Foreskin fibroblast (primary cell): ENCODE measurements at places on chromosomes 11 and 22.

DNA sequence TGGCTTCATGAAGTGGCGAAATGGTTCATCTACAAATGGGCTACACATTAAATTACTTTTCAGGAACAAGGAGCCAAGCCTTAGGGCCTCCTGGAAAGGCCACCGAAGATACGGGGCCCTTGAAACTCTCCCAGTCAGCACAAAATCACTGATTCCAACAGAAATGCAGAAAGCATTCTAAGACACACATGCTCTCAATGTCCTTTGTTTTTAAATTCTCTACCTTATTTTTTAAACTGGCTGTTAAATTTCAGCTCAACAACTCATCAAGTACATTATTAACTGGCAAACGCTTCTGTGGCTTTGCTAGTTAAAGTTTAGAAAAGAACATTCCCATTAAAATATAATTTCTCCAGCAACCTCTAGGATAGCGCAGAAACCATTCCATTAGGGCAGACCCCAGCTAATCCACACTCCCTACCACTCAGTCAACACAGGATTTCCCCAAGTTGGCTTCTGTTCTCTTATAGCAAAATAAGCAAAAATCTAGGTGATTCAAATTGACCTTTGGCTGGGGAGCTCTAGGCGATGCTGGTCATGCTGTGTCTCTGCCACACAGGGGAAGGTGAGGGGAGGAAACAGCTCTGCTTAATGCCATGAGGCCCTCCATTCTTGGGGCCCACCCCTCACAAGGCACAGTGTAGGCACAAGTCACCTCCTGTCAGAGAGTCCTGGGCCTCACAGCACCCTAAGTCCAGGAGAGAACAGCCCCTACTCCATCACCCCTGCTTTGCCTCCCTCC, 47.1 kb downstream of the PLEKHA7 start:
- DNase-seq, result no peak

DNA sequence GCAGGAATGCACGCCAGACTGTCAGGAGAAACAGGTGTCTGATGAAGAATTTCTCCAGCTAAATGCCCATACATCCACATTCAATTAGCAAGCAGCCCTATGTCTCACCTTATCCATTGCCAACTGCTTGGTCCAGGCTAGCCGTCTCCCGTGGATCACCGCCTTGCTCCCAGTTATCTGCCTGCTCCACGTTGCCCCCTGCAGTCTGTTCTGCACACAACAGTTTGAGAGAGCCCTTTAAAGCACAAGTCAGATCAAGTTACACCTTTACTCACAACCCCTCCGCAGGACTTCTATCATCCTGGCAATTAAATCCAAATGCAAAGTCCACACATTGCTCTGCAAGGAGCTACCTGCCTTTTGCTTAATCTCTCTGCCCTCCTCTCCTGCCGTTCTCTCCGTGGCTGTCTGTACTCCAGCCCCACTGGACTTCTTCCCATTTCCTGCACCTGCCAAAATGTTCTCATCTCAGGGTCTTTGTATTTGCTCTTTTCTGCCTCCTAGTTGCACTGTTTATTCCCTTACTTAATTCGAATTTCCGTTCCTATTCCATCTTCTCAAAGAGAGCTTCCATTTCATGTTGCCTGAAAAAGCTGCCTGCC, 185.3 kb upstream of the LARGE1 start:
- DNase-seq, result no peak

GRCh38 chr22:47021371-47022074, 259.1 kb downstream of the TBC1D22A start:
- no peak for DNase-seq

DNA sequence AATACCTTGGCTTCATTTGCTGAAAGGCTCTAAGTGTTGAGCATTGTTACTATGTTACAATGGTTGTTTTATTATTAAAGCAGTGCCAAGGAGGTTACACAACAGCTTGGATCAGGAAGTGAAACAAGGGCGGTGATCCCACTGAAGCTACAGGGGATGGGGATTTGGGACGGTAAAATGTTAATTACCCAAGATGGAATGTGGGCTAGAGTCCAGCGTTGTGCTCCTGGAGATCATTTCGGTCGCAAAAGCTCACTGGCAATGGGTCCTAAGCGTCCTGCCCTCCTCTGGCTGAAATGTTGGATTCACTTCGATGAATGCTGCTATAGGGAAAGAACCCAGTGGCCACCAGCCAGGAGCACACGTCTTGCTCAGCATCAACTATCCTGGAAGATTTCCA, 48.3 kb downstream of the FAM83F start:
- no peak for DNase-seq

DNA sequence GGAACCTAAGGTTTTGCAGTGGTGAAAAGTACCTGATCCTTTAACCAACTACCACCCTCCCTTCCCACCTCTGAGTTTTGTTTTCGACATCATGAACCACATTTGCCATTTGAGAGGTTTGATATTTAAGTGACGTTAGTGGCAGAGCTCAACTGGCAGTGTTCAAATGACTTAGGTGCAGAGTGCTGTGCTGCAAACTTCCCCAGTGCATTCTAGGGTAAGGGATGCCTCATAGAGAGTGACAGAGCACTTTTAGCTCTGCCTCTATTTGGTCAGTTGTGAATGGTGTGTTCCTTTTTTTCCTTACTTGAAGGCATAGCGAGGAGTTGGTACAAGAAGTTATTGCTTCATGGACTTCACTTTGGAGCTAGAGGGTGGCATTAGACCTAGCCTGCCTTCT, 9.4 kb downstream of the BMAL1 start:
- DNase-seq, result no peak

DNA sequence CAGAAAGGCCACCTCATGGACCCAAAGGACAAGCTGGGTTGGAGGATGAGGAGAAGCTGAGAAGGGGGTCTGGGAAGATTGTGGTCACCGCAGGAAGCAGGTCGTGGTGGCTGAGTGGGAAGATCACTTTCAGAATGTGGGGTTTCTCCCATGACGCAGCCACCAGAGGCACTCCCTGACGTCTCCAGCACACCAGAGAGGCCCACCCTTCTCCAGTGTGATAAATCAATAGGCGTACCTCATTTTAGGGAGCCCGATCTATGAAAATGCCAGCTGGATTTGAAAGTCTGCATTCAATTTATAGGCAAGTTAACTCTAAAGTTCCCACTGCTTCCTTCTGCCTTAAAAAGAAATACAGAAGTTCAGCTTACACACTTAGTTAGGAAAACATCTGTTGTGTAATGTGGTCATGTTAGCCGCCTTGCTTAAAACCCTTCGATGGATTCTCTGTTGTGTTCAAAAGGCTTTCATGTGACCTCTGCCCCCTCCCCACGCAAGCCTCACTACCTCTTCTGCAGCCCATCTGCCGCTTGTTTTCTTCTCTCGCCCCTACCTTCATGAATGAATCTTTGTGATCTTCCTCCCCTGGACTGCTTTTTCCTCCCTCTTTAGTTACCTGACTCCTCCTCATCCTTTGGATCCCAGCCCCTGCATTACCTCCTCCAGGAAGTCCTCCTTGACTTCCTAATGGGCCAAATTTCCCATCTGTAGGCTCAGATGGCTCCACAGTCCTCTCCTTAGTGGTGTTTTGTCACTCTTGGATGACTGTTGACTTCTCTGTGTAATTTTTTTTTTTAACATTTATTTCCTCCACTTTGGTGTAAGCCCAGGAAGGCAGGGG, 10.7 kb downstream of the TSPAN18 start:
- no peak for DNase-seq

- DNase-seq, result no peak
Observed at GRCh38 chr11:15629690-15630321, 515.1 kb downstream of the INSC start.

GRCh38 chr22:25752615-25753214, 10.7 kb downstream of the MYO18B start:
- no peak for DNase-seq

- DNase-seq, result no peak
Observed at GRCh38 chr11:78187366-78188285, 800 bp downstream of the KCTD21 start.

GRCh38 chr11:93821617-93822016, 28.8 kb downstream of the VSTM5 start:
- DNase-seq, result no peak

GRCh38 chr11:22898036-22898435, 37.8 kb upstream of the CCDC179 start:
- DNase-seq, result no peak

DNA sequence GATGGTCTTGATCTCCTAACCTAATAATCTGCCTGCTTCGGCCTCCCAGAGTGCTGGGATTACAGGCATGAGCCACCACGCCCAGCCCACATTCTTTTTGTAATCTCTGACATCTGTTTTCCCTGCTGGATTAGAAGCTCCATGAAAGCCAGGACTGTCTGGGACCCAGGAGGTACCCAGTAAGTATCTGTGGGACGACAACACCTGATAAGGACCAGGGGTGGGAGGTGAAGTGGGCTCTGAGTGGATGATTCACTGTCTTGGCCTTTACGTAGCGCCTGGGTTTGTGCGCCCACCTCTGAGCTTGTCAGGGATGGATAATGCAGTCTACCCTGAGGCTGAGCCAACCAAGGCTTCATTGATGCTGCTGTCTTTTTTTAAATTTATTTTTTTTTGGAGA, 118.8 kb downstream of the ABTB2 start:
- no peak for DNase-seq

DNA sequence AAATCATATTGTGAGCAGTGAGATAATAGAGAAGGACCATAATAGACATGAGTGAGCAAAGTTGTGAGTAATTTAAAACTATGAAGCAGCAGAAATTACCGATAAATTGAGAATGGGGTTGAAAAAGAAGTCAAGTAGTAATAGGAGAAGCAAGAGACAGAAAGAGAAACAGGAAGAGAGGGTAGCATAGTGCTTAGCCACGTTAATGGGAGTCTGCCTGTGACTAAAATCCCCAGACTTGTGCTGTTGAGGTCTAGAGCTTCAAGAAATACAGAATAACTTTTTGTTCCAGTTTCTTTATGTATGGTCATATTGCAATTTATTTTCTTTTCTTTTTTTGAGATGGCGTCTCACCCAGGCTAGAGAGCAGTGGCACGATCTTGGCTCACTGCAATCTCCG, 368.7 kb downstream of the METTL15 start:
- DNase-seq, result no peak

DNA sequence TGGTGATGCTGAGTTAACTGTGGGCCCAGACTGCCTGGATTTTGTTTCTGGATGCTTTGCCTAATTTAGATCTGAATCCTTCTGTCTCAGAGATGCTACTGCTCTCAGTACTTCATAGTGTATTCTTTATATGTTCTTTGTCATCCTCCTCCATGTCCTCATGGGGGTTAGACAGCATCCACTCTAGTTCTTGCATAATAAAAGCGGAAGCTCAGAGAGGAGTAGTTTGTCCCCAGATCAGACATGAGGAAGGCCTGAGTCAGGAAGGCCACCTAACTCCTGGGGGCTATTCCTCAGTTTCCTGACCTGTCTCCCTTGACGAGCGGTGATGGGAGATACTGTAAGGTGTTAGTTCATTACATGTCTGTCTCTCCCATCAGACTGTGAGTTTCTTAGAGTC, 90.2 kb downstream of the SCN3B start:
- no peak for DNase-seq

- peak; percentile 72 for DNase-seq
Observed at GRCh38 chr11:33227578-33228261, 29.5 kb upstream of the HIPK3 start.

DNA sequence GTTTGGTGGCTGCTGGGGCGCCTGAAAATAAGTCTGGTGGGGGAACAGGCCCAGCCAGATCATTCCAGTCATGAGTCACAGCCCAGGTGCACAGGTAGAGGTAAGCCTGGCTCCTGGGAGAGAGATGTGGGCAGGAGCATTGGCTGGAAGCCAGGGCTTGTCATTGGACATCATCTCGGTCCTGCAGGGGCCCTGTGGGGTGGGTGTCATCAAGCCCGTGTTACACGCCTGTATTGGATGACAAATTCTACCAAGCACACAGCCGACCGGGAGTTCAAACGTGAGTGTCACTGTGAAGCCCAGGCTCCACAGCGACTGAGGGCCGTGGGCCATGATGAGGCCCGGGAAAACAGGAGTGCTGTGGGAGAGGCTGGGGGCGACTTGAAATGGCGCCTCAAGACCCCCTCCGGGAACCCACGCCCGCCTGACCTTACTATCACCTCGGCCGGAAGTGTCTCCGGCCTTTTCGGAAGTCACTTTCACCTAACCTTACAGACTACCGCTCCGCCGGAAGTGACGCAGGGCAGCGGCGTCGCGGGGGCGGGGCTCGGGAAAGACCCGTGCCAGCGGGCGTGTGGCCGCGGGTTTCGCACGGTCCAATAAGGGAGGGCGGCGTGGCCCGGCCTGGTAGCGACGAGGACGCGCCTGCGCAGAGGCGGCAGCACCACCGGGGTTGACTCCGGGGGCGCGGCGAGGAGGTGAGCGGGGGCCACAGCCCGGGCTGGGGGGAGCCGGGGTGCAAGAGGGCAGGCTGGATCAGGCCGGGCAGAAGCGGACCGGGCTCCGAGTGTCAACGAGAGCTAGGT, at the start of gene FKBP2:
Gene FKBP2, plus strand, starts transcription at position 661 of the 806 bp plus-strand sequence. CDS start 1,293 bp downstream, outside the sequence.
- DNase-seq, result peak; percentile 99

DNA sequence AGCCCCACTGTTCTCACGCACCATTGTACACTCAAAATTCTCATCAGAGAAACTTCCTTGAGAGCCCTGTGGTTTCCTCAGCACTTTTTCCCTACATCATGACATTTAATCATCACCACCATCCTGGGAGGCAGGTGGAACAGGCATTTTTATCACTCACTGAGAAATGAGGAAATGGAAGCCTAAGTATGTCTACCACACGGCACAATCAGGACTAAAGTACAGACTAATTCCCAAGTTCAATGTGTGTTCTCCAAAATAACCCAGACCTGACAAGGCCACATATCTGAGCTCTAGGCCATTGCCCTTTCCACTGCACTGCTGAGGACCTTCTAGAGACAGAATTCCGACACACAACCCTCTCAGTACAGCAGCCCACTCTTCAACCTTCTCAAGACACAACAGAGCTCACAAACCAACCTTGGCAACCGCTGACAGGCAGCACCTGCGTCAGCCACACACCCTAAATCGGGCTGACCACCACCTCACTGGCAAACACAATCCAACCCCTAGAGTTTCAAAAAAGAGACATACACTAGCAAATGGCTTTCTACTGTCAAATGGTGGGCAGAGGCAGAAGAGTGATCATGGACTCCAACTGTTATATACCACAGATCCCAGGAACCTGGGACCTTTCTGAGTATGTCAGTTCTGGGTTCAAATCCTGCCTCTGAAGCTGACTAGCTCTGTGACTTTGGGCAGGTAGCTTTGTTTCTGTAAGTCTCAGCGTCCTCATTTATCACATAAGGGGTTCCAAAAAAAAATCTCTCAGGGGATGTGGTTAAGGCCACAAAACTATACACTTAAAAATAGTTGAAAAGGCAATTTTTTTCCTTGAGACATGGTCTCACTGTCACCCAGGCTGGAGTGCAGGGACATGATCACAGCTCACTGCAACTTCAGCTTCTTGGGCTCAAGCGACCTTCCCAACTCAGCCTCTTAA, 16.3 kb downstream of the SMCO4 start:
- no peak for DNase-seq
